ENCODE measurements at places on chromosomes 5 and 9.

DNA sequence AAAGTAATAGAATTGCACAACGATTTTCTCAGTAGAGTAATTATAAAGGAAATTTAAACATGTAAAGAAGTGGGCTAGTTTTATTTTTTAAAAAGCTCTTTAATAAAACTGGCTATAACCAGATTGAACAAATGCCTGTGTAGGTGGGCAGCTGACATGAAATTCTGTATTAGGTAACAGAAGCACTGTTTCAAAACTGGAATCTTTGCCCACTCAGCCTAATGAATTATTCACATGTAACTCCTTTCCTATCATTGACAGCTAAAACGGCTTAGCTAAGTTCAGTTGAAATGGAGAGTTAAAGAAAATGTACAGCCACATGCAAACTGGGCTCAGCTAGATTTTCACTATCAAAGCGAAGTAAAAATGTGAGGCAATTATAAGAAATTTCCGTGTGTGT, 1300.1 kb upstream of the ACO1 start:
- no peak for DNase-seq

- no peak for DNase-seq
Measured at GRCh38 chr5:94810281-94810680, 191.8 kb downstream of the SLF1 start.

DNA sequence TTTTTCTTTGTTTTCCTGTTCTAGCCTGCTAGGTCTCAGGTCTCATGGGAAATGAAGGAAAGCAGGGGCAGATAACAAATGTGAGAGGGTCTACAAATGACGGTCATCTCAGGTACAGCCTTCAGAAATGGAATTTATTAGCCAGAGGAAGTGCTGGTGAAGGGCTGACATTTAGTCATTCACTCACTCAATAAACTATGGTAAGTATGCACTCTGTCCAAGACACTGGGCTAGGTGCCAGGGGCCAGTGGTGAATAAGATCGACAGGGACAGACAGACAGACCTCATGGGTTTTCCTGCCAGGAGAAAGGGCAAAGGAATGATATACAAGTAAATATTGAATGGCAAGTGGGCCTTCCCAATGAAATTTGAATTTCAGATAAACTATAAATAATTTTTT, 6.3 kb downstream of the PDE6A start:
- DNase-seq = no peak

GRCh38 chr9:70228118-70228517, 30.7 kb upstream of the SMC5 start:
- no peak for DNase-seq

DNA sequence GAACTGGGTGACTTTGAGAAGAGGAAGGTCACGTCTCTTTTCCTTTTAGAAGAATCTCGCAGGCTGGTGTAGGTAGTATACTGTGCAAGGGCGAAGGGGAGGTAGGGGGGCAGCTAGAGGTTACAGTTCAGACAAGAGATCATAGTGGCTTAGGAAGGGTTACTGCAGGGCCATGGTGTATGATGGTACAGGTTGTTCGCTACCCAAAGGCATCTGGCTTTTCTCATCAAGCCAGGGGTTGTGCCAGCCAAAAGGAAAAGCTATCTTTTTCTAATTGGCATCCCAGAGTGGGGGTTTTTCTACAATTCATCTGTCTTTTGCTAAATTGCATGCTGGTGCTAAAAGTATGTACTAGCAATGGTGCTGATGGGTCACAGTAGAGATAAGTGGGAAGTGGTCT, 22.8 kb downstream of the MAMDC2 start:
- DNase-seq = no peak

- DNase-seq = no peak
Measured at GRCh38 chr5:109962882-109963603, 273.3 kb downstream of the MAN2A1 start.
